Pancreas (tissue), 10 donors: ENCODE measurements at places on chromosomes 5 and 9. TPM values are rescaled to one million over a fixed set of nuclear protein-coding genes. Genes with fewer than 3 reads are reported as not detected.
A peak's percentile ranks its signal among the peaks of the same experiment; 100 is the strongest.

GRCh38 chr5:175448276-175448675 lies 4.3 kb upstream of the DRD1 start:
- DNase-seq = no peak

- DNase-seq = no peak
Measured at GRCh38 chr9:69063839-69064238, 28.3 kb downstream of the FXN start.

DNA sequence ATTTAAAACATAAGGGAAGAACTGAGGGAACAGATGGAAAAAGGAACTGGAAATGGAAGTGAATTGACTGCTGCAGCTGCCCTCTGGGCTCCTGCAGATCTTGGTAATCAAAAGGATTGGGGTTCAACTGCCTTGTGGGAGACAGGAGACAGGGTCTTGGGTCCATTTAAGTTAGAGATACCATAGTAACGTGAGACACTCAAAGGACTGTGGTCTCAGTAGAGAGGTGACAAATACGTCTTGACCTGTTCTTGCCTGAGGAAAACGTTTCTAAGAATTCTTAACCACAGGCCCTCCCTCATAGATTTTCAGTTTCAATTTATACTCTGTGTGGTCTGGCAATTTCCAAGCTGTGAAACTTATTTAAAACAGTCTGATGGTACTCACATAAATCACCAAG lies 100.8 kb upstream of the DHFR start:
- DNase-seq = no peak

DNA sequence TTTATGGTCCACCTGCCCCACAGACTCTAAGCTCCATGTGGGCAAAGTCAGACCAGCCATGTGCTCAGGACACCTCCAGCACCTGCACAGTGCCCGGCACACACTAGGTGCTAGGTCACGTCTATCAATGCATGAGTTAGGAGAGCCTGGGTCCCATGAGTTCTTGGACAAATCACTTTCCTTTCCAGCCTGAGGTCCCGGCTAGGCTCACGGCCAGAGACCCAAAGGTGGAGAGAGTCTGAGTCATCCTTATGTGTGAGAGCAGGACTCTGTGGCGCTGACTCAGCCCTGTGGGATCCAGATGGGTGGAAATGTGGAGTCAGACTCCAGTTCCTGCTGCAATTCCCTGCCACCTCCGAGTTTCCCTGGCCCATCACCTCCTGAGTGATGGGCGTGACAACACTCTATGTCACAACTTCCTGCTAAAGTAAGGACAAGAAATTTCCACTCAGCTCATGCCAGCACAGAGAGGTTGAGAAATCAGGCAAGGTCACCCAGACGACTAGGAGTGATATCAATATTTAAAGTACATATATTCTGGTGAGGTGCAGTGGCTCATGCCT lies 2.5 kb upstream of the ST6GALNAC4 start:
- DNase-seq = peak; percentile 90

GRCh38 chr9:23011669-23012068 lies 565.0 kb downstream of the DMRTA1 start:
- DNase-seq = no peak

DNA sequence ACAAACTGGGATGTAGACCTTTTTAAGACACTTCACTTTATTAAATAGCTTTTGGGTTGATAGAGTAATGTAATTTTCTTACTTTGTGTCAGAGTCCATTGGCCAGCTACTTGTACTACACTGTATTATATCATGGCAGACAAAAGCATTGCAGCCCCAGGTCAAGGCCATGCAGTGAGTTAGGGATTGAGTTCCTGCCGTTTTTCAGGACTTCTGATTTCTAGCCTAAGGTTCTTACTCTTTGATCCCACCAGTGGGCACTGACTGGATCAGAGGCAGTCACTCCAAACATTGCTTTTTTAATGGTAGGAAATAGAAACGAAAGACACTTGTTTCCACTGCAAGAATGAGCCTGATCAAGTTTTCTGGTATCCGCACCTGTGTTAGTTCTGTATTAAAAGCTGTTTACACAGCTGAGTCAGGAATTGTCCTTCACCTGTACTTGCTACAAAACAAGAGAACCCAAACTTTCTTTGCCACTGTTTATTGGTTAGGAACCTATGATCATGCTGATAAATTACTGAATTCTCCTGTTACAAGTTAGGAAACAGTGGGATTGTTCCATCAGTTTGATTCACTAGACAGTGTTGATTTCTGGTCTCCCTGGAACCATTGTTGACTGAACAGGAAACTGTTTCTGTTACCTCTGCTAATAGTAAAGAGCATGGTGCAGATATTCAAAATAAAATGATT lies 22.1 kb downstream of the LRRC70 start:
- DNase-seq = no peak

- DNase-seq = no peak
Measured at GRCh38 chr9:5851445-5851844, 18.5 kb upstream of the ERMP1 start.

DNA sequence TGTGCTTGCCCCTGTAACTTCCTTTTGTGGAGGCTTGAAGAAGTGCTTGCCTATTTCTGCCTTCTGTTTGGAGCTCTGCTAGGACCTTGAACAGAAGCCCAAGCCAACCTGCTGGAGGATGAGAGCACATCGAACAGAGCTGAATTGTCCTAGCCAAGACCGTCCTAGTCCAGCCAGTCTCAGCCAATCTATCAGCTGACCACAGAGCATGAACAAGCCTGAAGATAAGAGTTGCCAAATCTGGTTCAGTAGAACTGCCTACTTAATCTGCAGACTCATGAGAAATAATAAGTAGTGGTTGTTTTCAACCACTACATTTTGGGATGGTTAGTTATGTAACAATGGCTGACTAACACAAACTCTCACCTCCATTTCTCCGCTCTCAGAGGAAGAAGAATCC lies 4.4 kb upstream of the SNX2 start:
- DNase-seq = no peak

DNA sequence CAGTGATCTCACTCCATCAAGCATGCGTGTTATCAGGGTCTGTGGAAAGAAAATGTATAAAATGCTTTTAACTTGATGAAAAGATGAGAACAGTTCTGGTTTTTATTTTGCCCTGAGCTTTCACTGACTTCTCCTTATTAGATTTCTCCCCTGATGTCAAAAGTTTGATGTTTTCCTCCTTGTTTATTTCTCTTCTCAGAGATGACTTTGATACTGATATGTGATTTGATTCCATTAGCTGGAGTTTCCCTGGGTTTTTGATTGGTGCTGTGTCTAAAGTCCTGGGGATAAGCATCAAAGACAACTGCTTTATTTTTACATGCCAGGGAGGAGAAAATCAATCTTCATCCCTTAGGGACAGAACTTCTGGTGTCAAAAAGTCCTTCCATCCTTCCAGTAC lies 510.0 kb downstream of the KCTD16 start:
- no peak for DNase-seq

DNA sequence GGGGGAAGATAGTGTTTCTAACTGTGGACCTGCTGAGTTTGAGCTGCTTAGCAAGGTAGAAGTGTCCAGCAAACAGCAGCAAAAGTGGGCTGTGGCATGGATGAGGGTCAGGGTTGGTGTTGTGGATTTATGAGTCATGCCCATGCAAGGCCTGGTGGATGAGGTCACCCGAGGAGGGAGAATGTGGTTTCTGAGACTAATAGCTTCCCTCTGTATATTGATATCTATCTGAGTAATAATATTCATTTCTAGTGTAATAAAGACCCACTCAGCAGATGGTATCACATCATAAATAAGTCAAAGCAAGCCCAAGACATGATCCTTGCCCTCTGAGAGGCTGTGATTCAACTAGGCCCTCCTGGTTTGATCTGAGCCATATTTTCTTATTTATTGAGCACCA lies 597.8 kb upstream of the CLINT1 start:
- no peak for DNase-seq

DNA sequence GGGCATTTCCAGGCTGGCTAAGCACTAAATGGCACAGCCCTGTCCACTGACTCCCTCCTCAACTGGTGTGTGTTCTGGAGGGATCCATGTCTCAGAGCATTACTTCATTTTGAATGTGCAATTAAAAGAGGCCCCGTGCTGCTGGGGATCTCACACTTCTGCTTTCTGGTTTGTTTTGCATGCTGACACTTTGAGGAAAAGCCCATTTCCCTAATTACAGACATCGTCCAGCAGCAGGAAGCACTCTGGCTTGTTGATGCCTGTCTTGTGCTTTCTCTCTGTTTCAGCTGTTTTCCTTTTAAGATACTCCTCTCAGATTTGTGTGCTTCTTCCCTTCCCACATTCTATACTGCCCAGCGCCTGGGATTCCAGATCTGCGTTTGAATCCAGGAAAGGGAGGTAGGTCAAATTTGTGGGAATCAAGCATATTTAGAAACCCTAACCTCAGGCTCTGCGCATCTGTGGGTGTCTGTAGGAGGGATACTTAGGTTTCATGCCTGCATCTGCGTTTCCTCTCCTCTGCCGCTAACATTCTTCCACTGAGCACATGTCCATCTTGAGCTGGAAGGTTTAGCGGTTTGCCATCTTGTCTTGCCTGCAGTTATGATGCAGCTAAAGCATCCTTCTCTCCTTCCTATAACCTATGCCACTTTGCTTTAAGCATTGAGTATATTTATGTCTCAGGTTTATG lies 25.7 kb downstream of the SYK start:
- DNase-seq = no peak

GRCh38 chr9:4024281-4024777 lies 275.5 kb downstream of the GLIS3 start:
- DNase-seq = no peak

DNA sequence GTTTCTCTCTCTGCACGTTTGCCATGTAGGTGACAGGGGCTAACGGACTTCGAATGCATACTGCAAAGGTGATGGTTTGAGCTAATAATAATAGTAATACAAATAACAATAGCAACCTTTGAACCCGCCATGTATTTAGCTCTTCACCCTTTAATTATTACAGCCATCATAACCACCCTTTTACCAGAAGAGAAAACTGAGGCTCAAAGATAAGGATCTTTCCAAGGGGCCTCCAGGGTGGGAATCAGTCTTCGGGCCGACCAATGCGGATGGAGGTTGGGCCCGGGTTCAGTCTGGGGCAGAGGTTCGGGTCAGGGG lies 494 bp downstream of the CDKN2AIPNL start:
- DNase-seq = no peak

GRCh38 chr5:90888511-90889324 lies 330.1 kb downstream of the ADGRV1 start:
- DNase-seq = no peak

- no peak for DNase-seq
Measured at GRCh38 chr9:4276856-4277255, 23.0 kb downstream of the GLIS3 start.

GRCh38 chr5:10194083-10194482 lies 55.6 kb downstream of the ATPSCKMT start:
- no peak for DNase-seq

GRCh38 chr9:18668944-18669343 lies 195.0 kb downstream of the ADAMTSL1 start:
- DNase-seq = no peak

- no peak for DNase-seq
Measured at GRCh38 chr5:69331528-69332445, 814 bp downstream of the CCDC125 start.

DNA sequence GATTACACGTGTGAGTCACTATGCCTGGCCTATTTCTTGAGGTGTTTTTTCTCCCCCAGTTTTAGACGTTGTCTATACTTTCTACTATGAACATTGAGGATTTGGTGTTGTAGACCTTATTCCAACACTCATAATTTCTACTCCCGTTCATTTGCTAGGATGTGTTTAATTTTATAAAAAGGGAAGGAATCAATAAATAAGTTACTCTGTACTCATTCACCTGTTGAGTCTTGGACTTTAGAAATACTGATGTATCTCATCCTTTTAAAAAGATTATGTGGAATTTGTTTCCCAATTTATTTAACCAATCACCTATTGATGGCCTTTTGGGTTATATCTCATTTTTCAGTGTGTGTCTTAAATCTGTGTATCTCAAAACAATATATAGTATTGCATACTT lies 3.2 kb downstream of the CDK7 start:
- DNase-seq = no peak

The DDX4 gene
- 0.56 TPM for total RNA-seq

The LIFR gene
- 24.0 TPM for total RNA-seq

The PKD2L2 gene
- not detected for total RNA-seq

The LHX2 gene
- not detected for total RNA-seq

The FOXD1 gene
- total RNA-seq = 0.12 TPM

The GPR150 gene
- 2.0 TPM for total RNA-seq

The TLX3 gene
- total RNA-seq = not detected

The PCA3 gene
- not detected for total RNA-seq

The MAMDC2 gene
- total RNA-seq = 4.7 TPM

The TEX48 gene
- total RNA-seq = not detected

The PCDHA6 gene
- 1.7 TPM for total RNA-seq

The ENHO gene
- total RNA-seq = 0.24 TPM
